SW480 (cell line): ENCODE measurements at places on chromosomes 1 and 21.
A peak's percentile ranks its signal among the peaks of the same experiment; 100 is the strongest.

GRCh38 chr1:47941609-47942239, 55.5 kb downstream of the TRABD2B start:
- peak; percentile 65 for DNase-seq

DNA sequence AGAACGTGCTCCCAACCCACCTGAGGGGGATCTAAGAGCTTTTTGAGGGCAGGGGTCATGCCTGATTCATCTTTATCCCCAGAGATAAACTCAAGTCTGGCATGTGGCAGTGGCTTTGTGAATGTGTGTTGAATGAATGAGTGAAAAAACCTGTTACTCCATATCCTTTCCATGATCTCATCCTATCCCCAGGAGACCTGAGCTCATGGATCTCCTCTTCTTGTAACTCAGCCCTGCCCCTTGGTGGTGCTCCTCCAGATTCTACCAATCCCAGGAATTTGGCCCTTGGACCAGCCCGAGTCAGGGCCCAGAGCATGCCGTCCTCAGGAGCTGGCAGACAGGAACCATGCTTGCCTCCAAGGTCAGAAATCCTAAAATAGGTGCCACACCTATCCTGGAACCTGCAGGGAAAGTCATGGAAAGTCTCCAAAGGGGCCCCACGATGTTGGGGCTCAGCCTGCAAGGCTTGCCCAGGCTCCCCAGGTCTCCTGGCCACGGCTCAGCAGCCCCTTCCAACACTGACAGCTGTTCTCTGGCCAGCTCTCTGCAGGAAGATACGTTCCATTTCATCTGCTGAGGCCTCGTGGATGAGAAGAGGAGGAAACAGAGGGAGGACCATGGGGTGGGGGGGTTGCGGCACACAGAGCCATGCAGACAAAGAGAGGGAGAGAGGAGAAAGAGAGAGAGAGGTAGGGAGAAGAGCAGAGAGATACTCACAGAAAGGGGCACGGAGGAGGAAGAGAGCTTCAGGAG, 214.6 kb downstream of the TRABD2B start:
- DNase-seq, result no peak

DNA sequence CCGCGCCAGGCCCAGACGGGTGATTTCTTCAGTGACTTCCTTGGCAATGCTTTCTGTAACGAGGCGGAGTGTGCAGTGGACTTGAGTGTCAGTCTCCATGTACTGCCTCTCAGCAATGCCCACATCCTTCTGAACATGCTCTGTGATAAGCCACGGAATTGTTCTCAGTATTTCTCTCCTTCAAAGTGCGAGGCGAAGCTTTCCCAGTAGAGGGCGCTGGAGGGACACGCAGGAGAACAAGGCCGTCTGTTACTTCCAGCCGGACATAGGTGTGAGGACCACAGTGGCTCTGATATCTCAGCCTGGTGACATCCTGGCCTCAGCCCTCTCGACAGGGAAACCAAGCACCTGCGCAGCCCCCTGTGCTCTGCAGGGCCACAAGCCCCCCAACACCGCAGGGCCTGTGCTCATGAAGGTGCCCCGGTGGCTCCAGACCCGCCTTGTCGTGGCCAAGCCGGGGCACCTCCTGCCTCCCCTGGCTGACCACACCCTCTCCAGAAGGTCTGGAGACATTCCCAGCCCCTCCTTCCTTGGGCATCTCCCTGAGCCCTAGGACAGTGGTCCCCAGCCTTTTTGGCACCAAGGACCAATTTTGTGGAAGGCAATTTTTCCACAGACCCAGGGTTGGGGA, 46.1 kb upstream of the BACE2 start:
- DNase-seq, result peak; percentile 81

GRCh38 chr1:82329226-82329625, 528.5 kb downstream of the ADGRL2 start:
- DNase-seq, result no peak

- DNase-seq, result no peak
These were observed 55.4 kb downstream of the CAMK2N1 start for GRCh38 chr1:20430355-20431175.

GRCh38 chr1:2330519-2331199, 60.7 kb downstream of the MORN1 start:
- DNase-seq, result no peak

DNA sequence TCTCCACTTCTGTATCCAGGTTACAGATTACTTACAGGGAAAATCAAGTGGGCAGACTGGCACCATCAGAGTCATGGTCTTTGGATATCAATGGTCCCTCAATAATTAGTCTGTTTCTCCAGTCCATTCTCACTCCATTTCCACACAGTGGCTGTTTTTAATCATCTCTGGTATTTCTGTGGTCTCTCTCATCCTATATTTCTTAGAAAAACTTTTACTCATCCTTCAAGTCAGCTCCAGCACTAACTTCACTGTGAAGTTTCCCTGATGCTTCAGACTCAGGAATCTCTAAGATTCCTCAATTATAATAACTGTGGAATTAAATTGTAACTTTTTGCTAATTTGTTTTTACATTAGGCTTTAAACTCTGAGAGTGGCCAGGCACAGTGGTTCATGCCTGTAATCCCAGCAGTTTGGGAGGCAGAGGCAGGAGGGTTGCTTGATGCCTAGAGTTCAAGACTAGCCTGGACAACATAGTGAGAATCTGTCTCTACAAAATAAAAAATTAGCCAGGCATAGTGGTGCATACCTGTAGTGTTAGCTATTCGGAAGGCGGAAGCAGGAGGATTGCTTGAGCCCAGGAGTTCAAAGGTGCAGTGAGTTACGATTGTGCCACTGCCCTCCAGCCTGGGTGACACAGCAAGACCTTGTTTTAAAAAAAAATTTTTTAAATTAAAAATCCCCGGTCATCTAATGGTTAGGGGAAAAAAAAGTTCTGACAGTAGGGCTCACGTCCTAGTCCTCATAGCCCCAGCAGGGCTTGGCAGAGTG, 10.6 kb downstream of the CD160 start:
- no peak for DNase-seq

- DNase-seq, result no peak
These were observed 55.6 kb upstream of the ACTRT2 start for GRCh38 chr1:2965676-2966075.

- DNase-seq, result no peak
These were observed 23.3 kb downstream of the KCNN3 start for GRCh38 chr1:154846565-154847442.

- DNase-seq, result no peak
These were observed 54.2 kb downstream of the SLC37A1 start for GRCh38 chr21:42567861-42568260.

GRCh38 chr1:112666946-112667345, 7.5 kb upstream of the MOV10 start:
- no peak for DNase-seq

GRCh38 chr1:145751491-145752037, 32.3 kb downstream of the CD160 start:
- peak; percentile 10 for DNase-seq

GRCh38 chr1:220983877-220984635, 104.8 kb downstream of the HLX start:
- DNase-seq, result no peak

DNA sequence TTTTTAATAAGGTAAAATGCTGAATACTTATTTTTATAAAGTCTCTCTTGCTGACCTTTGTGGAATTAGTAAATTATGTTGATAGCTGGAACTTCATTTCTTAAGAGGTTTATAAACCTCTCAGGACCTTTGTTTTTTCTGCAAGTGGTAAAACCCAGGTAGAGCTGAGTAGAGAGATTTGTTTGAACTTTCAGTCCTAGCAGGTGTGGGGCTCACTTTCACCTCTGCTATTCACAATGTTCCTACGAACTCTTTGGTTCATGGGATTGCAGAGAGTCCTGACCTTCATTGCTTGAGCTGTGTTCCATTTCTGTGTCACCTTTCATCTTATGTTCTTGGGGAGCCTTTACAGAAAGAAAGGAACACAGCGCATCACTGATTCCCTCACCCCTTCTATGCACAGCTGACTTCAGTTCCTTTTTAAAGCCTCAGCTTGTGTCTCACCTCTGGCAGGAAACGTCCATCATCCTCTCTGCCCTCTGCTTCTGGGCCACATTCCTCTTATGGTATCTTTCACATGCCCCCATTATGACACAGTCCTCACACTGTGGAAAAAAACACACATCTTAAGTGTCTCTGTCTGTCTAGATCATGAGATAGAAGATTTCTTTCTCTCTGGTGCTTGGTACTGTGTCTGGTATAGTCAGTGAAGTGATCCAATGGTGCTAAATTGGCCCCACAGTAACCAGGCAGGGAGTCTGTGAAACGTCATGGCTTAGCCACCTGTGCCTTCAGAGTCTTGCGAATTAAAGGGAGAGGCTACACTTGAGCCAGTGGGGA, 262.5 kb upstream of the B3GALT2 start:
- no peak for DNase-seq

- no peak for DNase-seq
These were observed 620.5 kb upstream of the PKN2 start for GRCh38 chr1:88063605-88064004.

DNA sequence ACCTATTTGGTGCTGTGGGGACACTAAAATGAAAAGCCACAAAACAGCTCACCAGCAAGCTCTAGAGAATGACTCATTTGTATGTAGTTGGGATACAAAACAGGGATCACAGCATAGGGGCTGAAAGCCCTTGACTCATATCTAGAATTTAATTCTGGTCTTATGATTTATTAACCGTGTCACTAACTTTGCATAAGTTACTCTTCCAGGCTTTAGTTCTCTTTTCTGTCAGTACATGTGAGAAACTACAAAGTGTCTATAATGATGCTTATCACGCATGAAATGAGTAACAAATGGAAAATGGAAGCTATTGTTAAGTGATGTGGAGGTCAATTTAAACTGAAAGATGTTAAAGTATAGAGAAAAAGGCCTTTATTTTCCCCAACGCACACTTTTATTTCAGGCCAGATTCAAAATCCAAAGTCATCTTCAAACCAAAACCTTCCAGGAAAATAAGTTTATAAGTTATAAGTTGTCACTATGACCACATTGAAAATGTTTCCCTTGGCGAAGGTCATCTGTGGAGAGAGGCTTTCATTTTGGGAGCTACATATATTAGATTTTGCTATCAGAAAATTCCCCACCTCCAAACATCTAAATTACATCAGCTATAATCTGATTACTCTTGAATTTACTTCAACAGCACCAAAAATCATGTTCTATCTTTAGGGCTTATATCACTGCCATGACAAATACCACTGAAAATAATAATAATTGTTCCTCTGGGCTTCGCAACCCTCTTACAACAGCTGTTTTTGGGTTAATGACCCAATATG, 430.5 kb downstream of the MRPL39 start:
- DNase-seq, result no peak

DNA sequence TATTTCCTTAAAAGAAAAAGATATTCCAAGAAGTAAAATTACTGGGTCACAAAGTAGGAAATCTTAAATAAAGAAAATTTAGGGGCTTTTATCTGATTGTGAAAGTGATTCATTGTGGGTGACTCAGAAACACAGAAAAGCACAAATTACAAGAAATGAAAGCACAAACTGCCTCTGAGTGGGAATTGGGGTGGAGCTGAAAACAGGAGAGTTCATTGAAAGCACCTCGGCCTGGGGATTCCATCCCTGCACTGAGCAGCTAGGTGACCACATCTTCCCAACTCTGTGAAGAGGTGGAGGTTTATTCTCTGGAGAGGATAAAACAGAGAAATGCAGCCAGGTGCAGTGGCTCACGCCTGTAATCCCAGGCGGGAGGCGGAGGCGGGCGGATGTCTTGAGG, 7.4 kb downstream of the GJA4 start:
- DNase-seq, result no peak

DNA sequence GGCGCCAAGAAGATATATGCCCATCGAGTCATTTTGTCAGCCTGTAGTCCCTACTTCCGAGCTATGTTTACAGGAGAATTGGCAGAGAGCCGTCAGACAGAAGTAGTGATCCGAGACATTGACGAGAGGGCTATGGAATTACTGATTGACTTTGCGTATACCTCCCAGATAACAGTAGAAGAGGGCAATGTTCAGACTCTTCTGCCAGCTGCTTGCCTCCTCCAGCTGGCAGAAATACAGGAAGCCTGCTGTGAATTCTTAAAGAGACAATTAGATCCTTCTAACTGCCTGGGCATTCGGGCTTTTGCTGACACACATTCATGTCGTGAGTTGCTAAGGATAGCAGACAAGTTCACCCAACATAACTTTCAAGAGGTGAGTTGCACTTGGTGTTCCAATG, 19.1 kb downstream of the KLHL20 start:
- DNase-seq, result no peak
